ENCODE measurements at places on chromosomes 3 and 15.

DNA sequence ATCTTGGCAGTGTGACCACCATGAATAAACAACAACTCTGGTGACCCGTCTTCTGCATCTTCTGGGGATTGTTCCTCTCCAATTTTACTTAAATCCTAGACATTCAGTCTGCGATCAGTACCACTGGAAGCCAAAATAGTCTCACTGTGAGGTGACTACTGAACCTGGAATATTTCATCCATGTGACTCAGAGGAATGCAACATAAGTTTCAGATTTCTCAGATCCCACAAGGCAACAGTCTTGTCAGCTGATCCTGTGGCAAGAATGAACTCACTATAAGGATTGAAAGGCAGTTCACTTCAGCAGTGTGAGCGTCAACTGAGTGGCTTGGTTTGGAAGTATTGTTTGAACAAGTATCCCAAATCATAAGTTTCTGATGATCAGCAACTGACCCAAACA lies 13.2 kb downstream of the NSUN3 start:
- DNase-seq: no peak

DNA sequence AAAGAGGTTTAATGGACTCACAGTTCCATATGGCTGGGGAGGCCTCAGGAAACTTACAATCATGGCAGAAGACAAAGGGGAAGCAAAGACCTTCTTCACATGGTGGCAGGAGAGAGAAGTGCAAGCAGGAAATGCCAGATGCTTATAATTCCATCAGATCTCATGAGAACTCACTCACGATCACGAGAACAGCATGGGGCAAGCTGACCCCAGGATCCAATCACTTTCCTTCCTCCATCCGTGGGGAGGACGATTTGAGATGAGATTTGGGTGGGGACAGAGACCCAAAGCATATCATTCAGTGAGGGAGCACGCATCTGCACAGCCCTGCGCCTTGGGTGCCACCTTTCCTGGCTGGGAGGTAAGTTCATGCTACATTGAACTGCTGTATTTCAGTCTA lies 234.1 kb upstream of the ATP10A start:
- DNase-seq: no peak

GRCh38 chr15:40821195-40821594 lies 7.3 kb downstream of the PPP1R14D start:
- DNase-seq: no peak

DNA sequence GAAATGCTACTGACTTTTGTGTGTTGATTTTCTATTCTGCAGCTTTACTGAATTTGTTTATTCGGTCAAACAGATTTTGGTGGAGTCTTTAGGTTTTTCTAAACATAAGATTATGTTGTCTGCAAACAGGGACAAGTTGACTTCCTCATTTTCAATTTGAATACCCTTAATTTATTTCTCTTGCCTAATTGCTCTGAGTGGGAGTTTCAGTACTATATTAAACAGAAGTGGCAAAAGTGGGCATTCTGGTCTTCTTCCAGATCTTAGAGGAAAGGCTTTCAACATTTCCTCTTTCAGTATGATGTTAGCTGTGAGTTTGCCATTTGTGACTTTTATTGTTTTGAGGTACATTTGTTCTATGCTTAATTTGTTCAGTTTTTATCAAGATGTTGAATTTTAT lies 268.5 kb downstream of the WNT5A start:
- no peak for DNase-seq

- no peak for DNase-seq
Observed at GRCh38 chr3:143597774-143598652, 250.3 kb downstream of the SLC9A9 start.

GRCh38 chr15:100291106-100291505 lies 50.7 kb downstream of the ADAMTS17 start:
- DNase-seq: no peak

- no peak for DNase-seq
Observed at GRCh38 chr3:178703268-178703975, 167.2 kb downstream of the KCNMB2 start.

GRCh38 chr3:183275418-183275817 lies 22.4 kb downstream of the B3GNT5 start:
- DNase-seq: no peak

DNA sequence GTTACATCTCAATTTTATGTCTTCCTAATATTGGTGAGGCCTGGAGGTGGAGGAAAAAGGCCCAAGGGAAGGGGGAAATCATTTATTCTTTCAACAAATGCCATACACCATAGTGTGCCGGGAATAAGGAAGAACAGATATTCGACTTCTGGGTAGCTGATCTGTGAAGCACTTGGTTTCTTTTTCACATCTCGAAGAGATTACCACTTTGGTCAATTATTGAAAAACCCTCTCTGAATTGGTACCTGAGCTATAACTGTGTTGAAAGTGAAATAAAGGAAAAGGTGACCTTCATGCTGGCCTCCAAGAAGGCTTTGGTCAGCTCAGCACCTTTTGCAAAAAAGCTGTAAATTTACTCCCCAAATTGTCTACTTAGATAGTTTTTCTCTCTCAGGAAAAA lies 14.2 kb upstream of the MB21D2 start:
- no peak for DNase-seq

GRCh38 chr15:95930659-95931375 lies 399.7 kb upstream of the NR2F2 start:
- no peak for DNase-seq

DNA sequence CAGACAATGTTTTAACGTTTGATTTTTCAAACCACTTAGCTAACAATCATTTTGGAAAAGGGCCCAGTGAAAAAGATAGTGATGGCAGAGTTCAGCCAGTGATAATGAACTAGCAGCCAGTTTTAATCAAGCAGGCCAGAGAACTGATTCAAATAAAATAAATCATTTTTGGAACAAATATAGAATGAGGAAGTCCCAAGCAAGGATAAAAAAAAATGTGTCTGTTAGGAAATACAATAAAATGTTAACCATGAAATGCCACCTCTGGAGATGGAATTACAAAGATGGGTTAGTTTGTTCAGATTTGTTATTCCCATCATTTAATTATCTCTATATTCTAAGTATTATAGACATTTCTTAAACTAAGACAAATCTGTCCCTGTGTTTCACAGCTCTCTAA lies 1.1 kb downstream of the HERC1 start:
- DNase-seq: no peak

- DNase-seq: no peak
Observed at GRCh38 chr15:74920456-74920855, 13.8 kb upstream of the FAM219B start.

GRCh38 chr15:99986297-99987118 lies 253.3 kb upstream of the LYSMD4 start:
- no peak for DNase-seq

DNA sequence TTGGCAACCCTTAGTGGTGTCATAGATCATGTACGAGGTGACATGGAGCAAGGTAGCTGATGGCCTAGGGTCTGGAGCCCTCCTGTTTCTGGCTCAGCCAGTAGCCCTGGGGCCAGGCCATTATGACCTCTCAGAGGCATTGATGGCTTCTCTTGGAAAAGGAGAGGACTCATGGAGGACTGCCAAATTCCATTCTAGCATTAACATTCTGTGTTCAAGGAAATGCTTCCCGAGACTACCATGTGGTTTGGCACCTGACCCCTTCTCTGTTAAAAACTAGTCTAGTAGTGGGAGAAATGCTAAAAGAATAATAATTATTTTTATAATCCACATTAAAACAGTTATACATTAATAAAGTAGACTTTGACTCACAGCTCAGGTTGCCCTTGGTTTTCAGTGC lies 40.2 kb upstream of the ADAMTSL3 start:
- no peak for DNase-seq

GRCh38 chr3:157089455-157090221 lies 70.3 kb downstream of the CCNL1 start:
- DNase-seq: no peak

DNA sequence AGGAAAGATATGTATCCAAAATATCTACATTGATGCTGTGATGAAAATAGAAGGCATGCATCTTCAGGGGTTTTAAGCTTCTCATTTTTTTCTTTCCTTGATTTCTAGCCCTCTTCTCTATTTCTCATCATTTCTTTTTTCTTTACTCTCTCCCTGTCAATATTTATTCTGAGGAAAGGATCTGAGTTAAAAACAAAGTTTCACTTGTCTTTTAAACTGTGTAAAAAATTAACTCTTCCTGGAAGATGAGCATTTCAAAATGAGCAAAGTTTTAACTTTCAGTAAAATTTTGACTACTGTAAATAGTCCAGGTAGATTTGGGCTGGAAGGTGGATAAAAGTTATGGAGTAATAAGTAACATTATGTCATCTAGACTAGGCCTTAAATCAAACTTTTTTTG lies 500.2 kb upstream of the GBE1 start:
- DNase-seq: no peak

GRCh38 chr3:76930712-76931111 lies 109.2 kb upstream of the ROBO2 start:
- DNase-seq: no peak

DNA sequence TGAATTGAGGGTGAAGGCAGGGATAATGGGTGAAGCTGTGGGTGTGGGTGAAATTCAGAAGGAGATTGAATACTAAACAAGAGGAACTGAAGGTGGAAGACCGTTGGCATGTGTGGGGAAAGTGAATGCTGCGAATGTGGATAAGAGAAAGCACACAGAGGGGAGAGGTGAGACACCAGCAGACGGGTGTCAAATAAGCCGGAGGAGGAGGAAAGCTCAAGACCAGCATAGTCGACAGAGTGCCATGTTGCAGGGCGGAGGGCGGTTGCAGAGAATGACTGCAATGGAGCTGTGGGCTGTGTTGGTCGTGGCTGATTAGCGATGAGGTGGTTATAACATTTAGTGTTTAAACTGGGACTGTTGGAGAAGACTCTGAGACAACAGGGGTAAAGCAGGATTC lies 16.4 kb upstream of the HCN4 start:
- no peak for DNase-seq

DNA sequence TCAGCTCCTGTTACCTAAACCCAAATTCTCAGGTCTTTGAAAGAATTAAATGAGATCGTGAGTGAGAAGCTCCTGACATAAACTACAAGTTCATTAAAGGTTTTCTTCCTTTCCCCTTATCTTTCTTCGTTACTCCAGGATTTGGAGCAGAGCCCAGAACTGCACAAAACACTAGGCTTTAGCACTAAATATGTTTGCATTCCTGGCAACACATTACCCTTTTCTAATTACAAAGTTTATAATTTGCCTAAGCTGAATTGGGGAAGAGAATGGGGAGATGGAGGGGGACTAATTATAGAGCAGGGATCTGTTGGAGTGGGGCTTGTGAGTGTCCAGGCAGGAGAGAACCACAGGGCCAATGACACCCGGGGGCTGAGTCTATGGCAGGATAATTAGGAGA lies 109.7 kb downstream of the SV2B start:
- no peak for DNase-seq

DNA sequence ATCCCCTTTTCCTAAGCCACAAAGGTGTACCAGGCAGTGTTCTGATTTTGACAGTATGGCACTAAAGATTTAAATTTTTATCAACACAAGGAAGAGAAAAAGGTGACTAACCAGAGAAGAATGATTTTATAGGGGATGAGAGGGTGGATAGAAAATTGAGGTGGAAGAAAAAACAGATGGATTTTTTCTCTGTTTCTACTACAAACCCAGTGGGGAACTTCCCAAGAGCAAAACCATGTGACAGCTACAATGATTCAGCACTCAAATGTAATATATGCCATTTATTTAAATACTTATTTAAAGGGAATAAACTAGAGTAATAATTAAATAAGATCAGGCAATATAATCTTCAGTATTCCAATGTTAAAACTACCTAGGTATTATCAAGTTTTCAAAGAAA lies 11.1 kb downstream of the DCUN1D1 start:
- DNase-seq: no peak

DNA sequence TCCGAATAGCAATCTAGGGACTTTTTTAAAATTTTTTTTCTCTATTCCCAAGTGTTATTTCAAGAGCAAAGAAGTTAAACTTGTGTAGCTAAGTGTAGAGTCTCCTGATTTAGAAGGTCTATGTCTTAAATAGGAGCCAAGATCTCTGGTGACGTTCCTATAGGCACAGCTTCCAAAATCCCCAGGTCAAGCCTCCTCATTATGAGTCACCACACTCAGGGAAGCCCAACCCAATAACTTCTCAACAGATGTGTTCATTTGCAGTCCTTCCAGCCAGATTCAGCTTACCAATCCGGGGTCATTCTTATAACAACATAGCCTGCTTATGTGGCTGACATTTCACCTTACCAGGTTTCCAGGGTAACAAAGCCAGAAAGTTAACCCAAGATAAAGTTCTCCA lies 270.3 kb downstream of the IL5RA start:
- no peak for DNase-seq

DNA sequence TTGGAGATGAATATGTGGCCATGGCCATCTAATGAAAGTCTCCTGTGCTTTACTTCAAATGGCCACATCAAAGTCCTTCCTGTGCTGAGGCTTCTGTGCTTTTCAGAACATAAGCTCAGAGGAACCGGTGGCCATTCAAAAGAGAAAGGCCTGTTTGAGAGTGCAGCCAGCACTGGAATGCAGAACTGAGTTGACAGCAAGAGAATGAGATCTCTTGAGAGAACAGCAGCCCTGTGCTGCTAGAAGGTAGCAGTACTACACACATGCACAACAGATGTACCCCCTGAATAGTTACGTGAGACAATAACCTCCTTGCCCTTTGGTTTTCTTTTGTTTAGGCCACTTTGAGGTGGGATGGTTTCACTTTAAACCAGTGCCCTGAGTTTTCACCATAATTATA lies 292.5 kb downstream of the PTPRG start:
- DNase-seq: no peak

- DNase-seq: no peak
Observed at GRCh38 chr3:11634081-11634635, 9.6 kb downstream of the VGLL4 start.

DNA sequence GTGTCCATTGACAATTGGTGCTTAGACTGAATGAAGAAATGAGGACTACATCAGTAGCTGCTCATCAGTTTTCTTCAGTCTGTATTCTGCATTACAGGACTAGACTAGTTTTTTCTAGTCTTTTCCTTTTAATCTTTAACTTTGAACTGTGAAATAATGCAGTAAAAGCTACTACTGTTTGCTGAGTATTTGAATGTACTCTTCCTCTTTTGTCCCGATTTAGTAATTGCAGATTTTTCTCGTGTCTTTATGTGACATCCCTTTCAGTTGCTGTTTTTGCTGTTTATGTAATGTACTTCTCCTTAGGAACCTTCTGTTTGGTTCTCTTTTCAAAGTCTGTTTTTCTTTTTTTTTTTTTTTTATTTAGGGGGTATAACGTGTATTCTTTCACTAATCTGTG lies 17.4 kb downstream of the MFSD1 start:
- no peak for DNase-seq

Measured in neuronal stem cell (in vitro differentiated cells).